AG08395 (cell line): ENCODE measurements at places on chromosomes 3 and 15.

DNA sequence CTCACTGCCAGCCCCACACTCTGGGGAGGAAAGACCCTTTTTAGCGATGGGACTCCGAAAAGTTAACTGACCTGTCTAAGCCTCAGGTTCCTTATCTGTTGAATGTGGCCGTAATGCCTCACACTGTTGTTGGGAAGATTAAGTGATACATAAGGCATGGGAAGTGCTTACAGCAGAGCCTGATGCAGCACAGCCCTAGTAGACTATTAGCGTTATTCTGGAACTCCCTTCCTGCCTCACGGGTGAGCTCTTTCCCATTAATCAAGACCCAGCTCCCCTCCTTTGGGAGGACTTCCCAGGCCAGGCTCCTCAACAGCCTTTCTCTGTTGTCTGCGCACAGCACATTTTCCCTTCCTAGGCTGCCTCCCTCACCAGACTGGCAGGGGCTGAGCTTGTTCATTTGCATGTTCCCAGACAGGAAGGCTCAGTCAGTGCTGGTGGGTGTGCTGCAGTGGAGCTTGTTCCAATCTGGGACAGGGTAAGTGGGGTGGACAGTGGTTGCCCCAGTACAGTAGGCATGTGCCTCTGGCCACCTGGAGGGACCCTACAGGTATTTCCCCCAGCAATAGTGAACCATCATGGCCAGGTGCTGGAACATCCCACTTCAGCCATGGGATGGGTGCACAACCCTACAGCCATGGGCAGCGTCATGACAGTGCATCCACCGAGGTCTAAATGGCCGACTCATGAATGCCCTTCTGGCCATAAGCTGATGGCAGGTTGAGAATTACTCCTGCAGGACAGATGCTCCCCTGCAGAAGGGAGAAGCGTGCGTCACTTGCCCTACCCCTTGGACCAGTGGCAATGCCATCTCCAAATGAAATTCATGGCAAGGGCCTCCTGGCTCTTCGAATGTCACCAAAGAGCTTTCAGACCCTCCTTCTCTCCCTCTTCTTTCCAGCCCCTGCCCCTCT lies 5.8 kb upstream of the PSTPIP1 start:
- no peak for DNase-seq

- DNase-seq: no peak
These were observed 95.3 kb downstream of the PDZRN3 start for GRCh38 chr3:73529308-73530021.

- no peak for DNase-seq
These were observed 5.2 kb downstream of the LOXL1 start for GRCh38 chr15:73931441-73931840.

DNA sequence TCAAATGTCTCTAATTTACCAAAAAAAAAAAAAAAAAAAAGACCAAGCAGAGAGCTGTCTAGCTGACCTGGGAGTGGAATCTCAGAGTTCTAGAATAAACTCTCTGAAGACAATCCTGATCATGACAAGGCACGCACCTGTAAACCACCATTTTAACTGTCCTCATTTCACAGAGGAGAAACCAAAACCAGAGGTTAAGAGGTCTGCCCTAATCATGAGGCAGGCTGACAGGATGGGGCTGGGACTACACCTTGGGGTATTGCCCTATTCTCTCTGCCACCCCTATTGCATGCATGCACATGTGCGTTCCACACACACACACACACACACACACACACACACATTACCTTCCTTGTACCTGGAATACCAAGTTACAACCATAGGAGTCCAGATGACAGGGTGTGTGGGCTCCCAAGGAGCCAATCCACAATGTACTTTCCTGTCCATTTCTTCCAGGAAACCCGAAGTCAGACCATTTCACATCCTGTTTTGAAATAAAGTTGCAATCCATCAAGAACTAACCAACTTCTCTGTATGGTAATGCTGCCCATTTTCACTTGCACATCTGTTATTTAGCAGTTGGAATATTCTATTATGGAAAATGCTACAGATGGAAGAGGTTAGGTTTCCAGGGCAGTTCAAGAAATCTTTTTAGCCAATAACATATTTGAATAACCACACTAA lies 34.6 kb downstream of the HSPBAP1 start:
- DNase-seq: peak; percentile 55

- DNase-seq: peak; percentile 30
These were observed 242.1 kb upstream of the TLE3 start for GRCh38 chr15:70339571-70340493.

DNA sequence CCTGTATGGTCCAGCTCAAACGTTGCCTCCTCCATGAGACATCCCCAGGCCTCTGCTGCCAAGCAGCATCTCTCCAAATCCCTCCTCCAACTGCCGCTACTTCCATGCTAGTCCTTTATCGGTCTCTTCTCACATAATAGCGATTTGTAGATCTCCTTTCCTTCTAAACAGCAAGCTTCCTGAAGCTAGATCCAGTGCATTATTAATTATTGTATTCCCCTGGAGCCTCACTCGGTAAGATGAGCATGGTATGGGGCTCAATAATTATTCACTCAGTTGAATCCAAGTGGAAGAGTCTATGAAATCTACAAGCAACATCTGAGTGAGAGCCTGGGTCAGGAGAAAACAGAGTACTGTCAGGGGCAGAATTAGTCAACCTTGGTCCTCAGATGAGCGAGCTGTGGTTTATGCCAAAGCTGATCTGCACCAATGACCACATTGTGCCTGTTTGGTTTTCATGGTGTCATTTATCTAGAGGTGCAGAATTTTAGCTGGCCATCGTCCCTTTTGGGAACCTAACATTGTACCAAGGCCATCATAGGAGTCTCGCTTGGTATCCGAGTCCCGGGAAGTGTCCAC lies 93.8 kb upstream of the UBE2E1 start:
- DNase-seq: no peak

DNA sequence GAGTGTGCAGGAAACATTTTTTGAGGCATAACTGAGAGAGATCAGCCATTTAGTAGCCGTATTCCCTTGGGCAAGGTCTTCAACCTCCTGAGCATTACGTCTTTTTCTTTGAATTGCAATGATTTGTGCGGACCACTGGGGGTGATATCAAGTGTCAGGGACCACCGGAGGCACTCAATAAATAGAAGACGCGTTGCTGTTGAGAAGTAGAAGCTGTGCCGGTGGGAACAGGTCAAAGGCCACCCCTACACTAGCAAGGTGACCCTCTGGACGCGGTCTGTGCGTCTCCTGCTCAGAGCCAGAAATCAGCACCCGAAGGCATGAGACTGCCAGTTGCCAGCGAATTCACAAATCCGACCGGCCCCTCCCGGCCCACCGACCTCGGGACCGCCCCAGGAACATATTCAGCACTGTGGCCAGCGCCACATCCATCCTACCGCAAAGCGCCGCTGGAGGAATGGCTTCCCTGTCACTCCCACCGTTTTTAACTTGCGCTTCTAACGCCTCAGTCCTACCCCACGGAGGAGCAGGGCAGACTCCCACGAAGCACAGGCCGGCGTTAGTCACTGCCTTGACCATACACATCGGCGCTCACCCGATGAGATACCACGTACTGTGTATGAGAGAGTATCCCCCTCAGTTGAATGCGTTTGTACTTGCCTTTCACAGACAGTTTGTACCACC lies 1.4 kb upstream of the GHSR start:
- peak; percentile 52 for DNase-seq

DNA sequence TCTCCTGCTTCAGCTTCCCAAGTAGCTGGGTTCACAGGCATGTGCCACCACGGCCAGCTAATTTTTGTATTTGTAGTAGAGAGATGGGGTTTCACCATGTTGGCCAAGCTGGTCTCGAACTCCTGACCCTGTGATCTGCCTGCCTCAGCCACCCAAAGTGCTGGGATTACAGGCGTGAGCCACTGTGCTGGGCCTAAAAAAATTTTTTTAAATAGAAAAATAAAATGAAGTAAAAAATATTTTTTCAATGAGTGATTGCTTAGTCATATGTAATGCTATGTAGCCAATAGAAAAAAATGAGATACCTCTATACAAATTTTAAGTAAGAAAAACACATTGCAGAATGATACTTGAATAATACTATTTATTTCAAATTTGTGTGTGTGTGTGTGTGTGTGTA lies 27.9 kb upstream of the SLC30A4 start:
- no peak for DNase-seq

- DNase-seq: no peak
These were observed 83.7 kb upstream of the OXTR start for GRCh38 chr3:8853081-8853480.

- no peak for DNase-seq
These were observed 71.7 kb upstream of the TTC14 start for GRCh38 chr3:180530276-180530675.

GRCh38 chr15:66999046-66999968 lies 66.1 kb upstream of the SMAD3 start:
- no peak for DNase-seq

- DNase-seq: no peak
These were observed 21.9 kb downstream of the ACAA1 start for GRCh38 chr3:38114875-38115644.

GRCh38 chr3:7508821-7509220 lies 647.9 kb downstream of the GRM7 start:
- DNase-seq: no peak

GRCh38 chr15:51244423-51244869 lies 94.0 kb downstream of the CYP19A1 start:
- no peak for DNase-seq

DNA sequence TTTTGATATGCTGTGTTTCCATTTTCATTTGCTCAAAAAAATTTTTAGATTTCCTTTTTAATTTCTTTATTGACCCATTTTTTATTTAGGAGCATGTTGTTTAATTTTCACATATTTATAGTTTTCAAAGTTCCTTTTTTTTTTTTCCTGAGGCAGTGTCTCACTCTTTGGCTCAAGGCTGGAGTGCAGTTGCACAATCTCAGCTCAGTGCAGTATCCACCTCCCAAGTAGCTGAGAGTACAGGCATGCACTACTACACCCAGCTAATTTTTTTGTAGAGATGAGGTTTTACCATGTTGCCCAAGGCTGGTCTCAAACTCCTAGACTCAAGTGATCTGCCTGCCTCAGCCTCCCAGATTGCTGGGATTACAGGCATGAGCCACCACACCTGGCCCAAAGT lies 36.2 kb downstream of the PFN2 start:
- DNase-seq: peak; percentile 45

- DNase-seq: no peak
These were observed 17.3 kb upstream of the CDCP1 start for GRCh38 chr3:45163481-45163880.

DNA sequence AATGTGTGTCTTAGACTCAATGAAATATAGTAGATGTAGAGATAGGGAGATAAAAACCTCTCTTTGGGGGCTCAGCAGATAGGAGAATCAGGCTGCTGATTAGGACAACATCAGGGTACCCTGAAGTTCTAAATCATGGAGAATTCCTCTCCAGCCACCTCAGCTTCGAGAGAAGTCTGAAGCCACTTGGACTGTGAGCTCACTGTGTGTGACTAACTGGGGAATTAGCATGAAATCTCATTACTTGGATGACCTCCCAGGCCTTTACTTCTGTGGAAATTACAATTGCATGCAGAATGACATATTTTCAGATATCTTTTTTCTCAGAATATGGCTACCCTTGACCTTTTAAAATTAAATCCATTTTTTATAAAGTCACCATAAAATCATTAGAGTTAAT lies 128.0 kb upstream of the MRPL3 start:
- DNase-seq: peak; percentile 39

GRCh38 chr15:27293607-27294006 lies 322.6 kb downstream of the GABRG3 start:
- DNase-seq: no peak

DNA sequence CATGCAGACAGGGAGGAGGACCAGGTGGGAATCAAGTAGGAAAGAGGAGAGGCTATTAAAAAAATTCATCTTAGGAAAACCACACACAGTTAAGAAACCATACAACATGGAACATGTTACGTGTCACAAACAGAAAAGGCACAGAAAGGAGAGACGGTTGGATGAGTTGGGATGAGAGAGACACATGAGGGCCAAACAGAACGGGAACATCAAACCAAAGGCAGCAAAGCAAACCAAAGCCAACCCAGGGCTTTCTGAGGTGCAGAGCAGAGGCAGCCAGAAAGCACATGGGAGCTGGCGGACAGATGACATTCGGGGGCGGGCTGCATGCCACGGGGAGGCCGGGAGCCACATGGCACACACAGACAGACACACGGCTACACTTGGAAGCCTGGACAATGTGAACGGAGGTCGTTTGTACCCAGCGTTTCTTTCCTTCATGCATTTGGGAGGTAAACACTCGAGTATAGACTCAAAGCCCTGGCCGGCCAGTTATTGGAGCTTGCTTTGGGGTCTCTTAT lies 8.6 kb upstream of the SEC13 start:
- DNase-seq: no peak

DNA sequence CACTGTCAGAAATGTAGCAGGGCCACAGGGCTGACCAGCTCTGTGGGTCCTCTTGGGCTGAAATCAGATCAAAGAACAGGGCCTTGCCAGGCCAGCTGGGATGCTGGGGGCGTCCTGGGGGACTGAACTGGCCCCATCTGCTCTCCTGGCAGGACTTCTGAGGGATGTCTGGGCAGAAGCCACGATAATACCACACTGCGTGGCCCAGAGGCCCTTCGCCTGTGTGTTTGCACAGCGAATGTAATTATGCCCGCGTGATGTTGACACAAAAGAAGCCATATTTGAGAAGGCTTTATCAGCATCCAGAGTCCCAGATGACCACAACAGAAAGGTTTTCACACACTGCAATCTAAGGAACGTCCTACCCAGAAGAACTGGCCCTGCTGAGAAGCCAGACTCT lies 174.0 kb downstream of the RAB11A start:
- no peak for DNase-seq

- DNase-seq: peak; percentile 2
These were observed 616.1 kb upstream of the ALCAM start for GRCh38 chr3:104750581-104750980.

DNA sequence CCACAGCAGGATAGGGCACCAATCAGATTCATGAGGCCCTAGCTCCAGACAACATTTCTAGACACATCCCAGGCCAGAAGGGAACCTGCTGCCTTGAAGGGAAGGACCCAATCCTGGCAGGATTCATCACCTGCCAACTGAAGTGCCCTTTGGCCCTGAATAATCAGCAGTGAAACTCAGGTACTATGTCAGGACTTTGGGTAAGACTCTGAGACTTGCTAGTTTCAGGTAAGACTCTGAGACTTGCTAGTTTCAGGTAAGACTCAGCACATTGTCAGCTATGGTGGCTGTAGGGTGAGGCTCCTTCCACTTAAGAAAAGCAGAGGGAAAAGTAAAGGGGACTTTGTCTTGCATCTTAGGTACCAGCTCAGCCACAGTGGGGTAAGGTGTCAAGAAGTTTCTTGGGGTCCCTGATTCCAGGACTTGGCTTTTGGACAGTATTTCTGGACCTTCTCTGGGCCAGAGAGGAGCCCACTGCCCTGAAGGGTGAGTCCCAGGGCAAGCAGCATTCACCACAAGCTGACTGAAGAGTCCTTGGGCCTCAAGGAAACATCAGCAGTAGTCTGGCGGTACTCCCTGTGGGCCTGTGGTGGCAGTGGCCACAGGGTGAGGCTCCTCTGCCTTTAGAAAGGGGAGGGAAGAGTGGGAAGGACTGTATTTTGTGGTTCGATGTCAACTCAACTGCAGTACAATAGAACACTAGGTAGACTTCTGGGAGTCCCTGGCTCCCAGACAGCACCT lies 13.7 kb upstream of the COL8A1 start:
- DNase-seq: no peak
